ENCODE measurements at places on chromosomes 5 and 9. TPM values are rescaled to one million over a fixed set of nuclear protein-coding genes. Genes with fewer than 3 reads are reported as not detected.

CFAP77 gene
- not detected for total RNA-seq

SAXO1 gene
- not detected for total RNA-seq

SLC6A19 gene
- not detected for total RNA-seq

- DNase-seq = no peak
Measured at GRCh38 chr5:156251076-156251475, 75.9 kb upstream of the SGCD start.

DNA sequence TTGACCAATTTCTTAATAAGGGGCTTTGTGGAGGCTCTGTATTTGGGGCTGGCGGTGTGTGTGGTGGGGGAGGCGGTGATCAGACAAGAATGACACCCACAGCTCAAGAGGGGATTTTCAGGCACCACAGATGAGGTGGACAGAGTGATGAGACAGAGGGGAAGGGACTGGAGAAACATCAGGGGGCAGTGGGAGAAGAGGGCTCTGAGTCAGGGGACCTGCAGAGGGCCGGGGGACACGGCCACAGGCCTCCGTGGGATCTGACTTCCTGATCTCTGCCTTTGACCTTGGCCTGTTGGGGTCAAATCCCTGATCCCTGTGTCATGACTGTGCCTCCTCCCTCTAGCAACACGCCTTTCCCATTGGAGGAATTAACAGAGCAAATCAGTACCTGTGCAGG, 197.7 kb downstream of the C9orf50 start:
- DNase-seq = no peak

DNA sequence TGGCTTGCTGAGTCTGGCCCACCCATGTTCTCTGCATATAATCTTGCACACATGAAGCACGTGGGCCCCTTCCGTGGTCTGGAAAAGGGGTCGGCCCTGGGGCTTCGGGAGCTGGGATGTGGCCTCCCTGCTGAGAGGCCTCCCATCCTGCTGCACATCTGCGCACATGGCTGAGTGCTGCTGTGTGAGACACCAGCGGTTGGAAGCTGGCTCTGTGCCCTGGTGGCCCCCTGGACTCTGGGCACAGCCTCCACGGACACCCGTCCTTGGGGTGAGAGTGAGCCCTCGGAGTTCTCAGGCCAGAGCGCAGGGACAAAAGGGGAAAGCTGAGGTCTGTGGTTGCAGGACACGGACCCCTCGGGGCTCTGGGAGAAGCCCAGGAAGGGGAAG, 115.8 kb downstream of the RXRA start:
- DNase-seq = no peak

GRCh38 chr5:74810915-74811314, 43.9 kb downstream of the NSA2 start:
- DNase-seq = no peak

DNA sequence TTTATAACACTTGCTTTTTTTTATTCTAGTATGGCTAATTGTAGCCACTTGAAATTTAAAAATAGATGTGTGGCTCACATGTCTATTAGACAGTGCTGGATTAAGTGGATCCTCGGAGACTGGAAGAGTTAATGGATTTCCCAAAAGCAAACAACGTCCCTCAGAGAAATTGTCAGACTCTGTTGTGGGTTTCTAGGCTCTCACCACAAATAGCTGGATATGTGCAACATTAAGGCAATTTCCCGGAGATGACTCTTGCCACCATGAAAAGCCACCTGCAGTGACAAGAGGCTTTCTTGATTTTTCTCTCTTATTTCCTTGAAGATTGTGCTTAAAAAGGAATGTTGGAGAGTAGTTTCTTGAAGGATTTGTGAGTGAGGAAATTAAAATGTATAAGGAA, 43.2 kb downstream of the TMEM167A start:
- no peak for DNase-seq

GRCh38 chr5:40384782-40385390, 294.8 kb upstream of the PTGER4 start:
- DNase-seq = no peak
